Islet precursor cell (in vitro differentiated cells): ENCODE measurements at places on chromosomes 2 and 18.

GRCh38 chr2:131488306-131489205 is 3.6 kb downstream of the MZT2A start:
- no peak for DNase-seq

GRCh38 chr2:132904142-132904842 is 234.3 kb upstream of the LYPD1 start:
- DNase-seq, result no peak

DNA sequence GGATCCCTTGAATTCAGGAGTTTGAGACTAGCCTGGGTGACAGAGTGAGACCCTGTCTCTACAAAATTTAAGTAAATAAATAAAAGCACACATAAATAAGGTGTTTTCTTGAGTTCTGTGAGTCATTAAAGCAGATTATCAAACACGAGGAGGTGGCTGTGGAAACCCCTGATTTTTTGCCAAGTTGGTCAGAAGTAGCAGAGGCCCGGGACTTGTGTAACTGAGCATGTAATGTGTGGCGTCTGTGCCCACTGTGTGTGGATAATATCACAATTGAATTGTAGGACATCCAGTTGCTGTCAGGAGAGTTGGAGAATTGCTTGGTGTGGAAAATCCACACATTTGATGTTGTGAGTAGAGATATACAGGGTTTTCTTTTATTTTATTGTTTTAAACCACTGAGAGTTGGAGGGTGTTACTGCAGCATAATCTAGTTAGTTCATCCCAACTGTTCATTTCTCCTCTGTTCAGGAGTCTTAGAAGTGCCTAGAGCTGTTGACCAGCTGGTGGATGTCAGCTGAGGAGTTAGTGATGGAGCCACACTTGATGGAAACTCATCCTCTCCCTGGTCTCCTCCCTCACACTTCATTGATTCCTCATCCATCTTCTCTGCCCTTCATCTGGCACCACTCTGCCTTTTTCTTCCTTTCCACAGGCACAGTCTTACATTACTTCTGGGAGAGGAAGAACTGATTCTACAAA is 45.9 kb upstream of the RHOB start:
- DNase-seq, result no peak

DNA sequence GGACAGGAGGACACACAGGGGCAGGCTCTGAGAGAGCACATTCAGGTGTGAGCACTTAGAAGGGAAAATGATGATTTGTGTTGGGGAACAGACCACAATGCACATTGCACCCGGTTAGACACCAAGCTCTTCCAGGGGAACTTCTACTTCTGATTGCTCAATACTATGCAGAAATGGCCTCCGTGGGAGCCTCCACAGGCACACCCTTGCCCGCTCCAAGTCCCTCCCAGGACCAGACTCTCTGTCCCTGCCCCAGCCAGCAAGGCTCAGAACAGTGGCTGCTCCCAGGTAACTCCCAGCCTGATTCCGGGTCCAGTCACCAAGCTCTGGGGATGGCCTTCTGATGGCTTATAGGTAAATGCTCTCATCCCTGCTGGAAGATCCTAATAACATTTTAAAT is 56.2 kb downstream of the BCL2L11 start:
- DNase-seq, result no peak

DNA sequence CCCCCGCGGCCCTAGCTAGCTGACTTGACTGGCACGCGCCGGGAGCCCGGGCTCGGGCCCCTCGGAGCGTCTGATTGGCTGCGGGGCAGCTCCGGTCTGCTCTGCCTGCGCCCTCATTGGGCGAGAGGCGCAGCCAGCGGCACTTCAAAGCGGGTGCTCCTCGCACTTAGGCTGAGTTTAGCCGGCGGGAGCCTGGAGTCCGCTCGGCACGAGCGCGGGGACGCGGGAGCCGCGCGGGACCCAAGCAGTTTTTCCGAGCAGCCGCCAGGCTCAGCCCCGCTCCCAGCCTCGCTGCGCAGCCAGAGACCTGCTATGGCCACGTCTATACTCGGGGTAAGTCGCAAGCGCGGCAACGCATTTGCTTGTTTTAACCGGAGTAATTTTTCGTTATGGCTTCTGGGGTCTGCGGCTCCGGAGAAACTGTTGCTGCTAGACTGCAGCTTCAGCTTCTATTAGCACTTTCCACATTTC is at the start of gene SP9:
Gene SP9, plus strand, starts transcription at position 174 of the 471 bp plus-strand sequence. Its CDS starts 139 bp downstream, at position 313.
- peak; percentile 90 for DNase-seq
